ENCODE measurements at places on chromosomes 6 and 20.

DNA sequence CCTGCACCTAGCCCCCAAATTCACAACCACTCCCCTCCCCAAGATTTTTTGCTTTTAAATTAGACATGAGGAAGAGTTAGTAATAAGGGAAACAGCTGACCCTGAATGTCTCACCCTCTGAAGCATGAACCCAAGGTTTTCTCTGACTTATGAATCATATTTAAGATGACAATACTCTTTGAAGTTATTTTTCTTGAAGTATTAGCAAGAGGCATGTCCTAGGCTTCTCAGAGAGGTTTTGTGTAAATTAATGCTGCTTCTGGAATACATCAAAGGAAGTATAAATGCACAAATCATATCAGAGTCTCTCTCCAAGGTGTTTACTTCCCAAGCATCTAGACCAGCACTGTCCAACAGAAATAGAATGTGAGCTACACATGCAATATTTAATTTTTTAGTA, 408.1 kb upstream of the MARCKS start:
- DNase-seq = no peak

GRCh38 chr6:8269872-8270454, 165.4 kb downstream of the SLC35B3 start:
- no peak for DNase-seq

DNA sequence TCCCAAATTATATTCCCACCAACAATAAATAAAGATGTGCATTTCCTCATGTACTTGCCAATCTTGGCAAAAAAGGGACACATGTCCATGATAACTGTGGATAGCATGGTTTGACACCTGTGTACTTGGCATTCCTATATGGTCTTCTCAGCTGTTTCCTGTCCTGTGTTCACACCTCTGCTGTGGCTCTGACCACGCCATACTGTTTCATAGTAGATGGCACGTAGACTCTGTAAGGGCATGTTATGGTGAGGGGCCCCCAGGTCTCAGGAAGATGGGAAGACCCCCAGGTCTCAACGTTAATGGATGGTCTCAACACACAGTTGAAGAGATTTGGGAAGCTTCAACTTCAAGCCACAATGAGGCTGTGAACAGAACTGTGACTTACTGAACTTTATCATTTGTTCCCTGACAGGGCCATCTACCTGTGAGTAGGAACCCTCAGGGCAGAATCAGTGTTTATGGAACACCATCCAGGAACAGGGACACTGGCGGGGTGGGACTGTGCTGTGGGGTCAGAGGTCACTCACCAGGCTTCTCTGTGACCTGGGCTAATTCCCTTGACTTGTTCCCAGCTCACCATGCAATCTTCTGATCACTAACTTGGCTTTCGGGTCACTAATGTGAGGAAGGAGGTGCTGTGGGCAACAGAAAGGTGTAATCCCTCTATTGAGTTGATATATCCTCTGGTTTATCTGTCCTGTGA, 11.8 kb downstream of the ZBTB24 start:
- no peak for DNase-seq

DNA sequence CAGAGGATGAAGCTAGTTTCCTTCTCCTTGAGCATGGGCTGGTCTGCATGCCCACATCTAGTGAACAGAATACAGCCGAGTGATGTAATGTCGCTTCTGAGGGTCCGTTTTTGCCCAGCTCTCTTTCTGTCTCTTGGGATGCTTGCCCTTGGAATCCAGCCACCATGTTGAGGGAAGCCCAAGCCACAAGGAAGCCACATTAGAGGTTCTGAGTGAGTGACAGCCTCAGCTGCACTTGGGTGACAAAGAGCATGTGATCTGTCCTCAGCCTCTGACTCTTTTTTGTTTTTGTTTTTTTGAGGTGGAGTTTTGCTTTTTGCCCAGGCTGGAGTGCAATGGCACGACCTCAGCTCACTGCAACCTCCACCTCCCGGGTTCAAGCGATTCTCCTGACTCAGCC, 100.6 kb upstream of the SALL4 start:
- DNase-seq = no peak

- DNase-seq = peak; percentile 7
Observed at GRCh38 chr6:3977875-3978711, 100.8 kb downstream of the FAM217A start.
